ENCODE measurements at places on chromosomes 12 and 14.

DNA sequence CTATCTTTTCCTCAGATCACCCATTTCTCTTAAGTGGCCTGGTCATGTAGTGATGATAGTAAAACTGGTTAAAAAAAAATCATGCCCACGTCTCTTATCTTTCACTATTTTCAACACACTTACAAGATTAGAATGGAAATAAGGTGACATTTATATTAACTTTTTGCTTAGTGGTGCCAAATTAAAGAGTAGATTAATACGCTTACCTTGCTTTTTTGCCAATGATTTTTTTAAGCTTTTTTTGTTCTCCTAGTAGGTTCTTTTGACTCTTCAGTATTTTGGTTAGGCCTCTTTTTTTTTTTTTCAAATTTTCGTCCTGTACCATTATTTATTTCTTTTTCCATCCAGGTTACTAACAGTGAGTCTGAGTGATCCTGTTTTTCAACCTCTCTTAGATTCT is 147.9 kb downstream of the PTCSC3 start:
- no peak for DNase-seq

DNA sequence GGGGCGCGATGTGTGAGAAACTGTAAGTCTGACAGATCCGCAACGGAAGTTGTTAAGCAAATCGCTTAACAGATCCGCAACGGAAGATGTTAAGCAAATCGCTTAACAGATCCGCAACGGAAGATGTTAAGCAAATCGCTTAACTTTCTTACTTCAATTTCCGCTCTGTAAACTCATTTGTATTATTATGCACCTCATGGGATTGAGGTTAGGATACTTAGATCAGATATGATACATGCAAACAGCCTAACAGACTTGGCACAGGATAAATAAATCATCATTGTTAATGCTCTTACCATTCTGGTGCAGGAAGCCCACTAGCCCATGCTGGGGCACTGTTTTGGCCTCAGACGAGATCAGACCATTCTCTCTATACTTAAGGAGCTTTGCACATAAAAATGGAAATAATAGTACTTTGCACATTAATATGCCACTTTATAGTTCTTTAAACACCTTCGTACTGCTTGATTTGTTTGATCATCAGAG is 399 bp downstream of the NCAPD2 start:
- no peak for DNase-seq

DNA sequence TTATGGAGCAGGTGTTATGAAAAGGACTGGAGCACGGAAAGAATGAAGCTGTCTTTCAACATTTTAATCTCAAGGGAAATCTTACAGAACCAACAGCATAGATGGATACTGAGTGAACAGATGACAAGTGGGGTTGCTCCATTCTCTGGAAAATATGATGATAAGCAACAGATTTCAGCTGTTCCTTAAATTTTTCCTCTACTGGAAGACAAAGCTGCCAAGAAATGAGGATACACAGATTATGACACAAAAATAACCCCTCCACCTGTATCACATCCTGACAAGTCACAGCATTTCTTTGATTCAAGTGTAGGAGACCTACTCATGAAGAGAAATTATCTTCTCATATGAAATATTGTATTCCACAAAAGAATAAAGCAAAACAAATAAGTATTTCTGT is 13.0 kb upstream of the TMTC2 start:
- no peak for DNase-seq

DNA sequence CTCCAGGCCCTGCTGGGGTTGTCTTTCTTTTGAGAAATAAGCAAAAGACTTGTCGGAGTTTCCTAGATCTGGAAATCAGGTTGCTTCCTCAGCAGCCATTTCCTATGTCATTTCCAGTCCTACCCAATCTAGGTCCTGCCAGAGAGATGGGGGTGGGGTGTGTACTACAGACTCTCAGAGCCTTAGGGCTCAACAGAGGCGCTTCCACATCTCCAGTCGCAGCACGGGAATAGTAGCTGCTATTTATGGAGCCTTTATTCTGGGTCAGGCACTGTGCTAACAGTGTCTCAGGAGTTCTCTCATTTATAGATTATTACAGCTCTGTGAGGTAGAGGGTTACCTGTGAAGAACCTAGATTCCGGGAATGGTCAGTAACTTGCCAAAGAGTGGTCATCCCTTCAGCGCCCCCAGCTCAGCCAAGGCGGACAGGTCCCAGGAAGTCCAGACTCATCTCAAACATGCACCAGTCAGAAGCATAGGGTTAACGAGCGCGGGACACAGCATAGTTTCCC is 21.9 kb downstream of the DHRS2 start:
- no peak for DNase-seq

DNA sequence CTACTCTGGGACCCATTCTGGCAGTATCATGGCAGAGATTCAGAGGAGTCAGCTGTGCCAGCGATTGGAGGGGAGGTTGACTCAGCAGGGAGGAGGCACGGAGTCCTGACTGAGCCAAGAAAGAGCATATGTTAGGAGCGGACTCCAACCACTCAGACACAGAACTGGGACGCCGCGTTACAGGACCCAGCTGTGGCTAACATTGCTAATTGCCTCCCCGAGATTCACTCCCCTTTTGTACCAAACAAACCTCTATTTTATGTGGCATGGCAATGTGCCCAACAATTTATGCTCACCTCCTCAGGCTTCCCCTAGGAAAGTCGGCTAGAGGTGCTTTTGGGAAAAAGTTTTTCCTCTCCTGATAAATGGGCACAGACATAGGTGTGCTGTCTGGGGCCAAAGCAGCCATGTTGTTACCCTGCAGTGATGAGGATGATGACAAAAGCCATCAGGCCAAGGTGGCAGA is 15.2 kb upstream of the CLIP1 start:
- no peak for DNase-seq

GRCh38 chr12:50325890-50326391 is 42.6 kb upstream of the LIMA1 start:
- DNase-seq, result no peak

GRCh38 chr14:59961518-59962062 is 41.6 kb downstream of the LRRC9 start:
- no peak for DNase-seq

GRCh38 chr12:65209655-65210043 is 40.3 kb downstream of the LEMD3 start:
- DNase-seq, result no peak

GRCh38 chr12:97960741-97961608 is 498.4 kb downstream of the RMST start:
- DNase-seq, result no peak

DNA sequence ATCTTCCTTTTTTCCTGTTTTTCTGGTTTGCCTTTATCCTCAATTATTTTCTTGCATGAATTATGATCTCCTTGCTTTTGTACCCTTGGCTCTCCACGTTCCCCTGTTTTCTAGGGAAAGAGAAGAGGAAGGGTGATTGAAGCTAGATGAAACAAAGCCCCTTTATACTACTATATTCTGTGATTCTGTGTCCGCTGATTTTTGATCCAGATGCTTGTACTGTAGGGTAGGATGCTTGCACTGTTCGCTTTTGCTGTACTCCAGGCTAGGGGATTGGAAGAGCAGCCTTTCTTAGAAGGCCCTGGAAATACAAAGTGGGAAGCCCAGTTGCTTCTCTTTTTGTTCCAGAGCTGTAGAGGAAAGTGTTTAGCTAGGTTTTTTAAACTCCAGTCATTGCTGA is 35.1 kb upstream of the KLHDC2 start:
- DNase-seq, result no peak

DNA sequence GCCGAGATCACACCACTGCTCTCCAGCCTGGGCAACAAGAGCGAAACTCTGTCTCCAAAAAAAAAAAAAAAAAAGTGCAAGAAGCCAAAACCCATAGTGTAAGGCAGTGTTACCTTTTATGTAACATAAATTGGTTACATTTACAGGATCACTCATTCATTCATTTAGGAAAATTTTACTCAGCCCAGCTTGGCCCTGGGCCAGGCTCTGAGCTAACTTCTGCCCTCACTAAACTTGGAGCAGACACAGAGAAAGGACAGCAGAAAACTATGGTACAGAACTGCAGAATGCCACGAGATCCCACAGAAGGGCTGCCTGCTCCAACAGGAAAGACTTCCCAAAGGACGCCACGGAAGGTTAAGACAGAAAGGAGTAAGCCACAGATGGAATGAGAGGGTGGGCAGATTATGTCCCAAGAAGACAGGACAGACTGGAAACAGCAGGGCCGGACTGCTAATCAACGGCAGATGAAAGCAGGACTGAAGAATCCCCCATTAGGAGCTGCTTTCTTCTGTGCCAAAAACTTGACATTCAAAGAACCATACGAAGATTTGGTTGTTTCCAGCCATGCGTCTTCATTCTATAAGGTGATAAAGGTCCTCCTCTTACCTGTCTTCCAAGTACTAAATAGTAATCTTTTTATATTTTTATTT is 18.9 kb downstream of the PPP1R13B start:
- DNase-seq, result no peak

DNA sequence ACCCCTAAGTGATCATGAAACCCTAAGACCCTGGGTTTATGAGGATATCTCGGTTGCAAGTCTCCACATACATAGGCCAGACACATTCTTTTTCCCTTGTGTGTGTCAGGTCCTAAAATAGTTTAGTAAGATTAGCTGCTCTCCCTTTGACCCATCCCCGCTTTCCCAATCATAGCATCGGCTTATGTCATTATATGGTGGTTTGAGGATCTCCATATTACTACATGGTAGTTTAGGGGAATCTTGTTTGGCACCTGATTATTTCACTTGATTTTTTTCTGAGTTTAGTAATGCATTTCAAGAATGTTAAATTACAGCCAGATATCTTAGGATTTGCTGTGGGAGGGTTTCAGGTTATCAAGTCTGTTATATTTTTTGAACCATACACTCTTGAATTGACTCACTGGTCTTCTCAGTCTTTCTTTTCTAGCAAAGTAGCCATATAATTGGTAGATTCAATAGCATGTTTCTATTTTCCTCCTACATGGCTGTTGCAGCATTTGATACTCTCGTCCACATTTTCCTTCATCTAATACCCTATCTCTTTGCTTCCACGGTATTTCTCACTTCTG is 68.3 kb upstream of the TRHDE start:
- DNase-seq, result no peak

DNA sequence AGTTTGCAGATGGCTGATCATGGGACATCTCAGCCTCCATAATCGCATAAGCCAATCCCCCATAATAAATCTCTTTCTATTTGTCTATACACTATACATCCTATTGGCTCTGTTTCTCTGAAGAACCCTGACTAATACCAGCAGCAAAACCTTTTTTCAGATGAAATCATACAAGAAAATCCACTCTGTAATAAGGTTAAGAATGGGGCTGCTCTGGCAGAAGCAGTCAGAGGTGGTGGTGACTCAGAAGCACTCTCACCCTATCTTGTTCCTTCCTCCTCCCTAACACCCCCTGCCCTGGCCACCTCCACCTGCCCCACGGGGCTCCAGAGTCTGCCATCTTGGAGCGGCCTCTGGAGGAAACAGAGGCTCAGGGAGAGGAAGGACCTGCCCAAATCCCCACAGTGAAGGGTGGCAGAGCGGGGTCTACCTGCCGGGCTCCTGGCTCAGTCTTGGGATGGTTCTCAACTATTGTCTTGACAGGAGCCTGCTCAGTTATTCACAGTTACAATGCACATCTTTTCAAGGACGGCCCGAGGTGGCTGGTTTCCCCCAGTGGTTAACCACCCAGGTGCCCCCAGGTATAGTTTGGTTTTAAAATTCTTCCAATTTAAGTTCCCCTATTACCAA is 109.3 kb upstream of the EVL start:
- no peak for DNase-seq

- no peak for DNase-seq
Measured at GRCh38 chr12:80195074-80195726, 95.9 kb downstream of the OTOGL start.

GRCh38 chr14:63214417-63215196 is 10.4 kb downstream of the RHOJ start:
- no peak for DNase-seq

GRCh38 chr14:62053188-62053587 is 291.0 kb downstream of the SNAPC1 start:
- DNase-seq, result no peak

Measured in activated gamma-delta T cell treated with Interleukin-2 at 50 U/mL for 16 hours (primary cell).